ENCODE measurements at places on chromosomes 3 and 15.

DNA sequence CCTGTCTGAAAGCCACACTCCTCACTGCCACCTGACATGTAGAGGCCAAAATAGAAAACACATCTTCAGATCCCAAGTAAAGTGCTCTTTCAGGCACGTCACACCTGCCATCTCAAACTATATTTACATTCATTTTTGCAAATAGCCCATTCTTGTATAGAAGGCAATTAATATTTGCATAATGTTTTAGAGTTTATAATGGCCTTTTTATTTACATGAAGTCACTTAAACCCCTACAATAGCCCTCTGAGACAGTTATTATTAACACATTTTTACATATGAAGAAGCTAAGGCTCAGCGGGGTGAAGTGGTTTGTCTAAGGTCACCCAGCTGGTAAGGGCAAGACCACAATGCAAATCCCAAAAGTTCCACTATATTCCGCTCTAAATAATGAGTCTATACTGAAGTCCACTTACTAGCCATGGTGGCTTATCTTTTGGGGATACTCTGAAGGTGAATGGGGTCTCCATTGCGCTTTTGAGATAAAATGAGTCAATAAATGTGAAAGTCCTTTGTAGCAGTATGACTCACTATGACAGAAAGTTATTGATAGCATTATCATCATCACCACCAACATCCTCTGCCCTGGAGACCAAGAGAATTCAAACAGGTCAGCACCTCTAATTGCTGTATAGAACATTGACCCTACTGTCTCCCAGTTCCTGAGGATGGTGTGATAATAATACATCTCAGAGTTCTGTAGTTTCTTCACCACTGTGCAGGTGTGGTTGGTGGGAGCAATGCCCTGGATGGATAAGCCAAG lies 155.9 kb upstream of the BCL6 start:
- DNase-seq, result no peak

DNA sequence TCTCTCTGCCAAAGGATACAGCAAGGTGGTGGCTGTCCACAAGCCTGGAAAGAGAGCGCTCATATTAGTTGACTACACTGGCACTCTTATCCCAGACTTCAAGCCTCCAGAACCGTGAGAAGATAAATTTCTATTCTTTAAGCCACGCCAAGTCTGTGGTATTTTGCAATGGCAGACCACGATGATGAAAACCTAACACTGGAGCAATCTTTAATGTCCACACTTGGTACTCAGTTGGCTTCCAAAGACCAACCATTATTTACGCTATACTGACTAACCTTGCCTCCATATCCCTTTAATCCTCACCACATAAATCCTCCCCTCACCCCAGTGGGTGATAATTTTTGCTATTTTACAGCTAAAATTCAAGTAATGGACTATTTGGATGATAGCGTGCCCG lies 16.9 kb upstream of the LACTB start:
- no peak for DNase-seq

DNA sequence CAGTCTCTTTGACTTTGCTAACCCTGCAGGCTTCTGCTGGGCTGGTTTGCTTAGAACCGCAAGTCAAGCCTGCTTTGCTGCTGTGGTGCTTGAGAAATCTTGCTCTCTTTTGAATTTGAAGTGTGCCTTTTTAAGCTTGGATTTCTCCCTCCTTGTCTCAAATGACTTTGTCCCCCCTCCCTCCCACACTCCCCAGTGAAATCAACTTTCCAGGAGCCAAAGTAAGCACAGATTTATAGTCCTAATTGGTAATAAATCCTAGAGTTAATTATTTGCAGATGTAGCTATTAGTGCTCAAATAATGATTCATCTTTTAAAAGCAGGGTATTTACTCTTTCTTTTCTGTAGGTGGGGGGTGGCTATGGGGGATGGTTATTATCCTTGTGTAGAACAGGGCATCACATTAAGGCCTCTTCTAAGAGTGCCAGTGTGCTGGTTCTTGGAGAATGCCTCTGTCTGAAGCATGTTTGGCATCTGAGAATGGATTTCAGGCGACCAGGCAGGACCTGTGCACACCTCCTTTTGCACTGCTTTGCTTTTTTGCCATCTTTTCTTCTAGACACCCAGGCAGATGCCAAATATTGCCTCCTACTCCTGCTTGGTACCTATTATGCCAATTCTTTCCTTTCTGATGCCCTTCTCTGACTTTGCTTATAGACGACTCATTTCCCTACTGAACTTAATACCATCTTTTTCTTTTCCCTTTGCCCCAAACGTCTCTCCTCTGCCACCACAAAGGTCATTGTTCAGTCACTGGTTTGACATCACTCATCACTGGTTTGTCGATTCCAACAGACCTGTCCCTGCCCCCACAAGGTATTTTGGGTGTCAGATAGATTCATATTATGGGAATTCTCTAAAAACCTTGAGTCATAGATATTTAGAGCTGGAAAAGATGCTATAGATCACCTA lies 50.7 kb downstream of the CLDN11 start:
- no peak for DNase-seq

DNA sequence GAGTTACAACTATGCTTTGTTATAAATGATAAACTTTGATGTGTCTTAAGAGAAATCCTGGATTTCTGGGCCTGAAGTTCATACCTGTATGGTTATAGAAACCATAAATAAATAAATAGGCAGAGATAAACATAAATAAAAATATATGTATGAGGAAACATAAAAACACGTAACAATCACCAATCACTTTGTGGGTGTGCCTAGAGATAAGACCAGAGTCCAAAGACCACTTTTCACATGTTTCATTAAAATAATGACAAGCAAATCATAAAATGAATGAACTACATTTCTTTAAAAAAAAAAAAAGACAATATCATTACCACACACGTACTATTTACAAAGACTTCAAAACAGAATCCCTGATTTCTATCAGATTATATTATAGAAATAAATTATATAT lies 14.1 kb downstream of the PIK3R4 start:
- DNase-seq, result no peak

- DNase-seq, result no peak
Observed at GRCh38 chr3:194875581-194876402, 190.1 kb downstream of the FAM43A start.

DNA sequence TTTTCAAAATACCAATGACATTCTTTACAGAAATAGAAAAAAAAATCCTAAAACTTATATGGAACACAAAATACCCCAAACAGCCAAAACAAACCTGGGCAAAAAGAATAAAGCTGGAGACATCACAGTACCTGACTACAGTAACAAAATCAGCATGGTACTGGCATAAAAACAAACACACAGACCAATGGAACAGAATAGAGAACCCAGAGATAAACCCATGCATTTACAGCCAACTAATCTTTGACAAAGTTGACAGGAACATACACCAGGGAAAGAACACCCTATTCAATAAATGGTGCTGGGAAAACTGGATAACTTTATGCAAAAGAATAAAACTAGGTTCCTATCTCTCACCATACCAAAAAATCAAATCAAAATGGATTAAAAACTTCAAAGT lies 36.4 kb downstream of the SCAPER start:
- no peak for DNase-seq

DNA sequence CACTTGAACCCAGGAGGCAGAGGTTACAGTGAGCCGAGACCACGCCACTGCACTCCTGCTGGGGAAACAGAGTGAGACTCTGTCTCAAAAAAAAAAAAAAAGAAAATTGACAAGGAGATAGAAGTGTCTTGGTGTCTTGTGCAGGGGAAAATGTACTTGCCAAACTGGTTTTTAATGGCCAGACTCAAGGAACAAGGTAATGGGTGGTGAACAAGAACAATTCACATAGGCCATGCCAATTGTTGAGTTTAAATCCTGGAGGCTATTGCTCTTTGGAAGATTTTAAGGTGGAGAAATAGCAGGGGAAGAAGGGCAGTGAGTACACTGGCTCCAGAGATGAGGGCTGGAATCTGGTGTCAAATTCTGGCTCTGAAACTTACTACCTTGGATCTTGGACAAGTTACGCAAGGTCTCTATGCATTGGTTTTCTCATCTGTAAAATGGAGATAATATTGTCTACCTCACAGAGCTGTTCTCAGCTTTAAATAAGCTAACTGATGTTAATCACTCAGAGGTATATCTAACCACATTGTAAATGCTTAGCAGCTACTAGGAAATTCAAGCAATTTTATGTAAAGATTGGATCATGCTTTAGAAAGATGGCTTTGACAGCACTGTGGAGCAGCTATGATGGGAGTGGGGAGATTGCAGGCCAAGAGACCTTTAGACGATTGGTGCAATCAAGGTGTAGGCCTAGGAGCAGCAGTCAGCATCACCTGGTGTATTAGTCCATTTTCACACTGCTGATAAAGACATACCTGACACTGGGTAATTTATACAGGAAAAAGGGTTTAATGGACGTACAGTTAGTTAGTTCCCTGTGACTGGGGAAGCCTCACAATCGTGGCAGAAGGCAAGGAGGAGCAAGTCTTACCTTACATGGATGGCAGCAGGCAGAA lies 78.3 kb downstream of the B3GALNT1 start:
- no peak for DNase-seq

DNA sequence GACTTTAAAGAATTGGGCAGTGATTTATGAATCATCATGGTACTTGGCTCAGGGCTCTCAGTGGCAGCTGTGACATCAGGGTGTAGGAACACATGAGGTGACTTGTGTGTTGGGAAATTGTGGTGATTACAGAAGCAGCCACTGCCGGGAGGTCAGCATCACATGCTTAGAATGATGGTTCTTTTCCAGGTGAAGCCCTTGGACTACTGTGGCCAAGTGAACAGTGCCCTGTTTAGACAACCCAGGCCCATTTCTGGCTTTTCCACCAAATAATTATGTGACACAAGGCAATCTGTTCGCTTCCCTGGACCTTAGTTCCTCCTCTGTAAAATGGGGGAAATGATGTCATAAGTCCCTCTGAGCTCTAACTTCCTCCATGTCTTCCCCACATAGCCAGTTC lies 139.7 kb upstream of the ROPN1 start:
- DNase-seq, result no peak

DNA sequence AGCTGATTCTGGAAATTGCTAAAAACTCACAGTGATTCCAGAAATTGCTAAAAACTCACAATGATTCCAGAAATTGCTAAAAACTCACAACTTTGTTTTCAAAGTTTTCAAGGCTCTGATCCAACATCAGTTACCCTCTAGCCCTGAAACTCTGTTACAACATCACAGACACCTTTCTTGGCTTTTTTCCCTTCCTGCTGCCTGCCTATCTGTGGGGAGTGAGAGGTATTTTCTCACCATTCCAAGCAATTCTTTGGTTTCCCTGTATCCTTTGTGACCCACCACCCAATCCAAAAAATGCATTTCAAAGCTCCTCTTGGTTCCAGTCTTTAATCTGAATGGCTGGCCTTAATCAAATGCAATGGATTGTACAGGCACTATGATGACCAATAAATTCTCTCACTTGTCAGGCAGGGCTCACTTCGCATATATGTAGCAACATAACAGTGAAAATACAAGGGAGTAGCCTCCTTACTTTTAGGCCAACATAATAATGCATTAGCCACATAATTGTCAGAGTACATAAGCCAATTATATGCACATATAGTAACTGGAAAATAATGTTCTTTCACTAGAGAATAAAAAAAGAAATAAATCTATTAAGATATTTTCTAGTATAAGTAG lies 1139.0 kb downstream of the ROBO2 start:
- no peak for DNase-seq

DNA sequence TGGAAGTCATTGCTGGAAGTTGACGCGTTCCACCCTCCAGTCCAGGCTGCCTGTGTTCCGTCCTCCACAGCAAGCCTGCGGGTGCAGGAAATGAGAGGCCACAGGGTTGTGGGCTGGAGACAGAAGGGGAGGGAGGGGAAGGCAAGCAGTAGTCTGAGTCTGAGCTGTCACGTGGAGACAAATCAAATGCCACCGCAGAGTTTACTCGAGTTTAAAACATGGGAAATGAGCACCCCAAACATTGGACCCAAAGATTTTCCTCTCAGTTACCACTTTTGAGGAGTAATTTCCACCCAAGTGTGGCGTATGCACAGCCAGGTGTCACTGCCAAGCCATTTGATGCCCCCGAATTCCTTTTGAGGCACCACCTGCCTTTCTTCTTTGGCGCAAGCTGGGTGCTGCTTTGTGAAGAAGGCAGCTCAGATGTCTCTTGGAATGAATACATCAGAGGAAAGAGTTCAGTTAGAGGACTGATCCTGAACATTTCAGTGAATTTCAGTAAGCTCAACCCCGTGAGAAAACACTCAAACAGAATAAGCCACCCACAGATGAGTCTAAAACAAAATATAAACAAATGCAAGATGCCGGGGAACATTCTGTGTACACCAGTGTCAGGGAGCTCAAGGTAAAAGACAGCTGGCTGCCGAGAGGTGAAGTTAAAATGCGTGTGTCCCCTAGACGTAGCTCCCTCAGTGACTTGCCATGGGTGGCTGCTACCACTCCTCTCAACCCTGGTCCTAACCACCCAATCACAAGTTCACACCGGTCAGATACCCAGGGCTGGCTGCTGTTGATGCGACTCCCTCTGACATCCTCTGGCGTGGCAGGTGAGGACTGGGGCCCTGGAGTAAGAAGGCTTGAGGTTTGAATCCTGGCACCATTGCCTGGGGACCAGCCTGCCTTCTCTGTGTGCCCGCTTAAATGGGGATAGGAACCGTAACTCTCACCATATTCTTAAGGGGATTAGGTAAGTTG lies 203.8 kb downstream of the UACA start:
- peak; percentile 23 for DNase-seq

DNA sequence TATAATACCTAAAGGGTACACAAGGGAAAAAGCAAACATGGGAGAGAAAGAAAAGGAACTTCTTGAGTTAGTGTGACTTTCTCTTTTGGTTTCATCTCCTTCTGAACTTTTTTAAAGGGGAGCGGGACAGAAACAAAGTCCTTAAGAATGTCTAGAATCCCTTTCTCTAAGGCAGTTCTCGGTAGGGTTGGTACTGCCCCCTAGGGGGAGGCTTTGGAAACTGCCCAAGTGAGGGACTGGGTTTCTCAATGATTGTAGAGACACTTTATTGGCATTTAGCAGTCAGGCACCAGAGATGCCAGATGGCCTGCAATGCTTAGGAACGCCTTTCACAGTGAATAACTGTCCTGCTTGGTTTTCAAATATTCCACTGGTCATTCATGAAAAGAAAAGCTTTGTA lies 172.7 kb downstream of the WDR72 start:
- DNase-seq, result no peak

DNA sequence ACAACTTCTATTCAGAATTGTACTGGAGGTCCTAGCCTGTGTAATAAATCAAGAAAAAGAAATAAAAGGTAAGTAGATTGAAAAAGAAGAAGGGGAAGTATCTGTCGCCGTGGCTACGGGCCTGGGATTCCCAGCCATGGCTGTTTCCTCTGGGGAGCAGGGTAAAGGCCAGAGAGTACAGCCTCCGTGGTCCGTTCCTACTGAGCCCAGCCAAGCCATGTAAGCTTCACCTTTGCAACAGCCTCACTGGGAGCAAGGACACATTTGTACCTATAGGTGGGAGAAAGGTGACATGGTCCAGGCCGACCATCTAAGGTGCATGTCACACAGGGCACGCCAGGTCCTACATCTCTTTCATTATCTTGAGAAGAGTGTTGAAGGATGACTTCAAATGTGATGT lies 71.3 kb downstream of the ANP32A start:
- no peak for DNase-seq
